Stimulated activated CD8-positive, alpha-beta memory T cell treated with anti-CD3 and anti-CD28 coated beads, Interleukin-4, amount 100 ng/mL, for 24 hours (primary cell): ENCODE measurements at places on chromosomes 7 and 10.
A peak's percentile ranks its signal among the peaks of the same experiment; 100 is the strongest.

- no peak for DNase-seq
Measured at GRCh38 chr10:110636932-110637557, 7.1 kb upstream of the RBM20 start.

DNA sequence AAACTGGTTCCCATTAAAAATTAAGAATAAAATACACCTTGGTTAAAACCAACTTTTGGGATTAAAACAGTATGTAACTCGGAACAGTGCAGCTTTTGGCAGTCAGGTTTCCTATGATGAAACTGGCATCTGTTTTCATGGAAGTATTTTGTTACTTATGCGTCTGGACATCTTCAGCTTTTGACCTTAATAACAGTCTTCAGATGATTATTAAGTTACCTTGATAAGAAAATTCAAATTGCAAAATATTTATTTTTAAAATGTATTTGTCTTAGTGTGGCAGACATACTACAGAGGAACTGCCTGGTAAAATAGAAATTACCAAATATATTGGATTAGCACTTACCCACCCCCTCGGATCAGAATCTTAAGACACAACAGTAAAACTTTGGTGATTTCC lies 100.0 kb downstream of the ITGB8 start:
- DNase-seq: no peak

DNA sequence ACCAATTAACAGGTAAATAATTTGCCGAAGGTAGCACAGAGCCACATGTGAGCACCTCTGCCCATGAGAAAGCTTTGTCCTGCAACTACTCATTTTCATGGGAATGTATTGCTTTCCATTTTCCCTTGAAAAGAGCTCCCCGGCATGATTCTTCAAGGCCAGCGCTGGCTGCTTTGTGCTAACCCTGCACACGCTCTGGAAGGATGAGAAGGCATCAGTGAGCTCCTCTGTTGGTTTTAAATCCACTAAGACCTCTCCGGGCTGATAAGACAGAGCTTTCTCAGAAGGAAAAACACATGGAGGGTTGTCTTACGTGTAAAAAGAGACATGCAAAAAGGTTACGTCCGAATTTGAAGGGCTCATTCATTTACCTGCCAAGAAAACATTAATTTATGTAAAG lies 553.9 kb upstream of the MKI67 start:
- no peak for DNase-seq

DNA sequence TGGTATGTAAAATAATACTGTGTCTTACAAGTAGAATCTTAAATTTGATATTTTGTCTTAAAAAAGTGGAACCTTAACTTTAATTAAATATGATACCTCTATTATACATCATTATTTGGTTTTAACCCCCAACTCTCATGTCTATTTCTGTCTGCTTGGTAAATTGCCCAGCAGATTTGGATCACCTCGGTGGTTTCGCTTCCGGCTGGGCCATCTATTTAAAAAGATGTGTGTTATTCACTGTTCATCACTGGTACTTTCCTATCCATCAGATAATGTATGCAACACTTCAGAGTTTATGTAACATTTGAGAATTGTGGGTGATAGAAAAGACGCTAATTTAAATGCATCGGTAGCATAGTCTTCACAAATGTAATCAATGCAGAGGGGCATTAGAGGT lies 119.7 kb downstream of the SND1 start:
- DNase-seq: no peak

GRCh38 chr10:132866601-132867381 lies 75.6 kb downstream of the CFAP46 start:
- DNase-seq: no peak

GRCh38 chr7:118755067-118755625 lies 530.6 kb downstream of the ANKRD7 start:
- no peak for DNase-seq

DNA sequence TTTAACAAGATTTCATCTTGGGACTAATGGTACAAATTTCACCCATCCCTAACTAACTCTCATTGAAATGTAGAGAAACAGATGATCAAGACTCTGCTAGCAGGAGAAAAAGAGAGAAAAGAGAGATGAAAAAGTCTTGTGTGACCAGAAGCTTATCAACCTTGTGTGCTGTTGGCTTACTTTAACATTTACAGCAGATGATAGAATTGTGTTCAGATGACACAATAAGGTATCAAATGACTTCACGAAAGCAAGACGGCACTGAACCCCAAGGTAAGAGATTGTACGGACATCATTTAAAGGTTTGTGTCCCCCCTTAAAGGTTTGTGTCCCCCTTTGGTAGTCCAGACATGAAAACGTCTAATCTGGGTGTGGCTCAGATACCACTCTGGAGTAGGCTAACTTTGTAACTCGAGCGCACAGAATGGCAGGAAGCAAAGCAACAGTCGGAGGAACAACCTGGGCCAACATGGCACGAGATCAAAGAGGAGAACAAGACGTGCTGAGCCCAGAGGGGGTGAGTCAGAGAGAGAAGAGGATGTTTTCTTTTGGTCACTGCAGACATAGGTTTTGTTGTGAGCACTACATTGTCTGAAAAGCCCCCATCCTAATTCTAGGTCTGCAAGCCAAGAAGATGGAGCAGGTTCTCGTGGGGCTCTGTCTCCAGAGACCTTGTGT lies 10.4 kb upstream of the LMBR1 start:
- no peak for DNase-seq

DNA sequence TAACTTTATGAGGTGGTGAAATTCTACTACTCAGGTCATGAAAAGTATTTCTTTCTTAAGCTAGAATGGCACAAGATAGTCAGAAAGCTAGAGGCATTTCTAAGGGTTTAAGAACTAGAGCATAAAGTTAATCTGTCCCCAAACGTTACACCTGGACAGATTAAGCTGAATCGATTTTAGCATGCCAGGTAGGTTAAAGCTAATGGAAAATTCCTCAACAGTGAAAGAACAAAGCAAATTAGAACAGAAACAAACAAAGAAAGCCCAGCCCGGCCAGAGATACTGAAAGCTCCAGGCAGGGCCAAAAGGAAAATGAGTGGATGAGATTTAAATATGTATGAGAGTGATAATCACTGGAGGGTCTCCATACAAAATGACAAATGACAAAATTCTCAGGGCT lies 293.8 kb downstream of the CALN1 start:
- DNase-seq: no peak

DNA sequence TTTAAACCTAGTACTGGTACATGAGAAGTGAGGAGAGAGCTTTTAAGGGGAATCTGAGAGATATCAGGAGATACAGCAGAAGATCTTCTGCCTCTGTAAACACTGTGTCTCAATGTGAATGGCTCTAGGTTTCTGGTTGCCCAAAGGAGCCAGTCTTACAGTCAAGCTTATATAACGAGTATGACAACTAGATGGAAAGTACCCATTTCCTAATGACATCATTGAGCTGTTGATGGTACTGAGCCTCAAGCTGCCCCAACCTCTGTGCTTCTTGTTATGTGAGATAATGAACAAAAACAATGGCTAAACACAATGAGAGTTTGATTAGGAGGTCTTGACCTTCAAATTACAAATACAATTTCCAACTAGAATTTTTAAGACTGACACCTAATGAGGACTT lies 451.5 kb downstream of the SORCS1 start:
- no peak for DNase-seq

- DNase-seq: no peak
Measured at GRCh38 chr10:3110782-3111620, 43.7 kb downstream of the PFKP start.

- no peak for DNase-seq
Measured at GRCh38 chr10:120336306-120336910, 120.6 kb upstream of the PLPP4 start.

GRCh38 chr7:145902123-145902522 lies 214.5 kb upstream of the CNTNAP2 start:
- no peak for DNase-seq

DNA sequence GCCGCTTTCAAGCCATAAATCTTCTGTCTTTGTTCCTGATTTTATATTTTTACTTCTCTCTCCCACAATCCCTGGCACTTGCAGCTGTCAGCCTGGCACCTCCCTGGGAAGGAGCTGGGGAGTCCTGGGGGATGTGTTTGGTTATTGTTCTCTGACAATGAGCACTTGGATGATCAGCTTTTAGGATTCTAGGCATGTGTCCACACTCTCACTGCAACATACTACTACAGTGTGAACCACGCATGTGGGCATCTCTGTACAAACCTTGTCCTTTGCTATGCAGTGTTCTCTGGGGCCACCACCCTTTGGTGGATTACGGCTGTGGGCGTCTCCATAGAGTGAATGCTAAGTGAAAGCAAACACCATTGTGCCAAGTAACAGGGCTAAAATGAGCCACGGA lies 168.4 kb upstream of the KMT2E start:
- no peak for DNase-seq

GRCh38 chr7:130903358-130903974 lies 169.5 kb upstream of the KLF14 start:
- DNase-seq: no peak

- no peak for DNase-seq
Measured at GRCh38 chr10:11551916-11552602, 59.4 kb downstream of the USP6NL start.

- DNase-seq: no peak
Measured at GRCh38 chr7:11120675-11121220, 147.1 kb downstream of the PHF14 start.

- DNase-seq: peak; percentile 2
Measured at GRCh38 chr7:113086431-113086888, at the start of gene GPR85. Gene GPR85, minus strand, starts transcription at chr7:113086827. Its CDS starts 2,106 bp downstream, at chr7:113084721.

DNA sequence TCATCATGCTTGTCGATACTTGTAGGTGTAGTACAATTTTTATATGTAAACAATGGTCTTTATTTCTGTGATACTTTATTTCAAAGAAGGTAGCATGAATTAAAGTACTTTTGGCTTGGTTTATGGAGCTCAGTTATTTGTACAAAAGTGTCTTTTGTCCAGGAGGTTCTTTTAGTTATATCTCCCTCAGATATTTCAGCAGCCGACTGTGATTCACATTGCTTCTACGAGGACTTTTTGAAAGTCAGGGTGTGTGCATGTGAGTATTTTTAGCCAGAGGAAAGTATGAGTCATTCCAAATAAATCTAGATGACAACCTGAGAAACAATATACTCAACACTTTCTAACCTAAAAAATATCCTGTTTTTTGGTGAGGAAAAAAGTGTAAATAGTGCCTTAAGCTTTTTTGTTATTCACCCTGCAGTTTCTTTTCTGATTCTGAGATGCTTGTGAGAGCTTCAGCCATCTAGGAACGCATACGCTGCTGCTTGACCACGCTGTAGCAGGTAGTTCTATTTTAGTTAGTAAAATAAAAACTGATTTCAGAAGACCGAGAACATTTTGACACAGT lies 595 bp upstream of the SUN1 start:
- DNase-seq: no peak

- DNase-seq: no peak
Measured at GRCh38 chr10:90447831-90448230, 410.0 kb downstream of the HTR7 start.
